ENCODE measurements at places on chromosomes 16 and 17. TPM values are rescaled to one million over a fixed set of nuclear protein-coding genes. Genes with fewer than 3 reads are reported as not detected.

GRCh38 chr16:4698321-4699045 lies 5.1 kb downstream of the NUDT16L1 start:
- DNase-seq, result no peak

- no peak for DNase-seq
Measured at GRCh38 chr17:31404028-31404949, 12.8 kb downstream of the RAB11FIP4 start.

The TAC4 gene
- total RNA-seq, result not detected

- DNase-seq, result no peak
Measured at GRCh38 chr16:8967132-8967821, 3.6 kb upstream of the USP7 start.

DNA sequence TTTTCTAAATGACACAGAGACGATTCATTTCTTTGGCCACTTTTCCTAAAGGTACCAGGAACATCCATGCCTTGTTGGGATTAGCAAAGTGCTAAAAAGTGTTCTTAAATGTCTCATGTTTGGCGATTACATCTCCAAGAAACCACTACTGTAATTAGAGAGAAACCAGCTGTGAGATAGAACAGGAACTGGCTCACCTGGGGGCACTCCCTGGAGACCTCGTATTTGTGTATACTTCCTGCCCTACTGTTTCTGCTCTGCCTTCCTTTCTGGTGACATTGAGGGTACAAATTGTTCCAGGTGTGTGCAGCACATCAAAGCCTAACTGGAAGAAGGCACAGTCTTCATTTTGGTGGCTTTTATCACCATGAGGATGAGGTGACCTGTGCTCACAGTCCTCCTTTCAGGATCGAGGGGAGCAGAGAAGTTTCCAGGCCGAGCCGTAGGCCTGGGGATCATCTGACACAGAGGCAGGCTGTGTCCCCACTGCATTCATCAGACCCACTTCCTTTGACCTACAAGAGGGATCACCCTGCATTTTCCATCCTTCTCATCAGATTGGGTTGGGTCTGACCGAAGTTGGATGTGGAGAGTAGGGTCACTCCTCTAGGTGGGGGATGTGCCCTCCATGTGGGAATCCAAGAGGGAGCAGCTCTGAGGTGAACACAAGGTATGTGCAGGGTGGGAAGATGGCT lies 23.7 kb downstream of the CCL4 start:
- no peak for DNase-seq

DNA sequence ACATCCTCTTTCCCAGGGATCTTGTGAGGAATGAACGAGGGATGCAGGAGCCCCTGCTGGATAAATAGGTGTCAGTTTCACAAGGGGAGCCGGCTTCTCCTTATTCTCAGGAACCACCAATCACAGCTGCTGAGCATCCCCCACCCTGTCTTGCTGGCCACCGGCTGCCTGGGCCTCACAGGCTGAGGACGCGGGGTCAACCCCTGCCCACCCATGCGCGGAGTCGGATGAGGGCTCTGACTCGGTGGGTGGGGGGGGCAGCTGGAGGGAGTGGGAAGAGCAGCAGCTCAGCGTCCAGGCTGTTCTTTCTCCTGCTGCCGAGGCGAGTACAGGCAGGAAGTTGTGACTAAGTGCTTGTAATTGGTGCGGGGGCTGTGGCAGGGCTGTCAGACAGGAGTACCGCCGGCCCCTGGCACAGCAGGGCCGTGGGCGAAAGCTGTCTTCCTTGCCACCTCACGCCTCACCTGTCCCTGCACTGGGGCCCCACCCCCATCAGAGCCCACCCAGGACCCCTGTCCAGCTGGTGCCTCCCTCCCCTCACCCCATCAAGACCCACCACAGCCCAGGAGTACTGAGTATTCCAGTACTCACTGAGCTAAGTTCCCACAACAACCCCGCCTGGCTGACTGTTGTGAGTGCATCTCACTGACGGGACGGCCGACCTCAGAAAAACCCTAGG lies 11.0 kb upstream of the DPEP1 start:
- DNase-seq, result peak; percentile 91
